ENCODE measurements at places on chromosomes 5 and 9.

DNA sequence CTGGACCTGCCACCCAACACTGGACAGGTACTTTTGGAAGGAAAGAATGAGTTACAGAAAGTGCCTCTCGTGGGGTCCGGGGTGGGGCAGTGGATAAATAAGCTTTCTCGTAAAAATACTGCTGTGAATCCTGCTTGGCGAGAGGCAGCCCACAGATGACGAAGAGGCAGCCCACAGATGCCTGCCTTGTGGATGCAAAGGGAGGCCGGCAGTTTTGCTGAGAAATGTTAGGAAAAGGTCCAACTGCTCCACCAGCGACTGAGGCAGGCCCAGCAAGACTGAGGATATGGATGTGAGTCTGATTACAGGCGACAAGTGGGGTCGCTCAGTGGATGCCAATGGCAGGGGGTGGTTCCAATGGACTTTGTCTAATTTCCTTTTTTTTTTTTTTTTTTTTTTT is 79.1 kb upstream of the PPP1R26 start:
- no peak for DNase-seq

DNA sequence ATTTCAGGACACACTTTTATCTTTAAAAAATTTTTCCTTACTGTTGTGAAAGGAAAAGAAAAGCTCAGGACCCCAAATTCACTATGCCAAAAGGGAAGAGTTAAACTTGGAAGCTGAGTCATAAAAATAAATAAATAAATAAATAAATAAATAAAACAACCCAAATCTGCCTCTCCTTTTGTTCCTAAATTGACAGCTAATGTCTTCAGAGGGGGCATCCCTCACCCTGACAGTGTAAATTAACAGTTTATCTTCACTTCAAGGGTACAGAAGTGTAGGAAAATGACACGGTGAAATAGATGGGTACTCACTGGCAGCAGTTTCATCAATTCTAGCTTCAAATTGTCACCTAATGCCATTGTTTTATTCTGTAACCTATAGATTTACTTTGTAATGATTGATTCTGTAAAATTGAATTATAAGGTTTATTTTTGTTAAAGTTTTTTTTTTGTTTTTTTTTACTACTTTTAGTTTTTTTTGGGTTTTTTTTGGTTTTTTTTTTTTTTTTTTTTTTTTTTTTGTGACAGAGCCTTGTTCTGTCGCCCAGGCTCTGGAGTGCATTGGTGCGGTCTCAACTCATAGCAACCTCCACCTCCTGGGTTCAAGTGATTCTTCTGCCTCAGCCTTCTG is 18.5 kb upstream of the ANXA1 start:
- DNase-seq, result no peak

- no peak for DNase-seq
These were observed 8.7 kb downstream of the SNCB start for GRCh38 chr5:176621661-176622079.

DNA sequence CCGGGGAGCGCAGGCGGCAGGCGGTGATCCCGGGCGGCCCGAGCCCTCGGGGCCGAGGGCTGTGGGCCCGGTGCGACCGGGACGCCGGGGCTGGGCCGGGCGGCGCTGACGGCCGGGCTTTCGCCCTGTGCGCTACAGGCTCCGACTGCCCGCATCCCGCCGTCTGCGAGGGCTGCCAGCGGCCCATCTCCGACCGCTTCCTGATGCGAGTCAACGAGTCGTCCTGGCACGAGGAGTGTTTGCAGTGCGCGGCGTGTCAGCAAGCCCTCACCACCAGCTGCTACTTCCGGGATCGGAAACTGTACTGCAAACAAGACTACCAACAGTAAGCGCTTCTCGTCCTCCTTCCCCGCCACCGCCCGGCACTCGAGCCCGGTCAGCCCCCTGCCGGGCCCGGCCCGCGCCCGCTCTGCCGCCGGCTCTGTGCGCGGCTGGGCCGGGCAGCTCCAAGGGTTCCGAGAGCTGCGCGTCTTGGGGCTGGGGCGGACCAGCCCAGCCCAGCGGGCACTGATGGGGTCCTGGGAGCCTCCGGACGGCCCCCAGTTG is 1.6 kb downstream of the LMX1B start:
- no peak for DNase-seq

DNA sequence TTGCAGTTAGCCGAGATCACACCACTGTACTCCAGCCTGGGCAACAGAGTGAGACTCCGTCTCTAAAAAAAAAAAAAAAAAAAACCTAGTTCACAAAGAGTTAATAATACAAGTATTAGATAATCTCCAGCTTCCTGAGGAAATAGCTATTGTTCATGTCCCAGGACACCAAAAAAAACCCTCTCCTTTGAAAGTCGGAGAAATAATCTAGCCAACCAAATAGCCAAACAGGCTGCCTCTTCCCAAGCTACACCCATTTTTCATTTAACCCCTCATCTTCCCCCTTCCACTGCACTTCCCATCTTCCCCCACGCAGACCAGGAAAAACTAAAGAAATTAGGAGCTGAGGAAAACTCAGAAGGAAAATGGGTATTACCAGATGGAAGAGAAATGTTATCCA is 23.6 kb downstream of the CNOT8 start:
- DNase-seq, result no peak

GRCh38 chr5:75044406-75044805 is 8.0 kb downstream of the GCNT4 start:
- no peak for DNase-seq

- no peak for DNase-seq
These were observed 15.1 kb upstream of the MAN2A1 start for GRCh38 chr5:109674596-109674995.

DNA sequence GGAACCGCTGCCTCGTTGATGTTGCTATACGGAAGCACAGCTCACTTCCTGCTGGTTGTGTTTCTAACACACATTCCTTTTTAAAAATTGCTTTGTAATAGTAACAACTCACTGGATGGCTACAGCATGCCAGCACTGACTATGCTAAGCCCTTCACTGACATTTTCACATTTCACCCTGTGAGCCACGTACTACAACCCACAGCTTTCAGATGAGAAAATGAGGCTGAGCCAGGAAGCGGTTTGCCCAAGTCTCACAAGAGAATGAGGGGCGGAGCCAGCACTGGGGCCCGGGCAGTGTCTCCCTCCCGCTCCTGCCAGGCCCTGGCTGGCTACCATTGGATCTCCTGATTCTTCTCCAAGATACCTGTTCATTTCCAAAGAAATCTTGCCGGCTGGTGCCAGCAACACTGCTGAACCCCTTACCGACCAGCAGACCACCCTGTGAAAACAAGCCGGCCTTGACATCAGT is 38.3 kb downstream of the FAM78A start:
- peak; percentile 67 for DNase-seq

GRCh38 chr5:11084111-11084510 is 323.1 kb upstream of the DAP start:
- no peak for DNase-seq

- no peak for DNase-seq
These were observed 126.1 kb upstream of the RETREG1 start for GRCh38 chr5:16742938-16743337.

DNA sequence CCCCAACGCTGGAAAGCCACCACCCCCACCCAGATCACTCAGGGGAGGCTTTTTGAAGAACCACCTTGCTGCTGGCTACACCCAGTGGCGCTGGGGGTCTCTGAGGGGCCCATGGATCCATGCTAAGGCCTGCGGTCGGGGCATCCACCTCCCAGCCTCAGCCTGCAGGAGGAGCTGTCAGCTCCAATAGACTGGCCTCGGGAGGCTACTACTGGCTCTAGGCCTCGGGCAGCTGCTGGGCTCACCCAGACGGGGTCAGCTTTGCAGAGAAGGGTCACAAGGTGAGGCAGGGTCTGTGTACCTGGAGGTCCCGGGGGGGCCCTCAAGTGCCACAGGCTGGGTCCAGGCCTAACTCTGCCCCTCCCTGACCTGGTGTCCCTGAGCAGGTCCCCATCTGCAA is 193.7 kb downstream of the OLFM1 start:
- no peak for DNase-seq

- DNase-seq, result no peak
These were observed 146.9 kb downstream of the TENT4A start for GRCh38 chr5:6859951-6860638.

- no peak for DNase-seq
These were observed 1.3 kb downstream of the ZNF131 start for GRCh38 chr5:43121913-43122484.

- DNase-seq, result no peak
These were observed 402.7 kb upstream of the TNC start for GRCh38 chr9:115520646-115521045.

DNA sequence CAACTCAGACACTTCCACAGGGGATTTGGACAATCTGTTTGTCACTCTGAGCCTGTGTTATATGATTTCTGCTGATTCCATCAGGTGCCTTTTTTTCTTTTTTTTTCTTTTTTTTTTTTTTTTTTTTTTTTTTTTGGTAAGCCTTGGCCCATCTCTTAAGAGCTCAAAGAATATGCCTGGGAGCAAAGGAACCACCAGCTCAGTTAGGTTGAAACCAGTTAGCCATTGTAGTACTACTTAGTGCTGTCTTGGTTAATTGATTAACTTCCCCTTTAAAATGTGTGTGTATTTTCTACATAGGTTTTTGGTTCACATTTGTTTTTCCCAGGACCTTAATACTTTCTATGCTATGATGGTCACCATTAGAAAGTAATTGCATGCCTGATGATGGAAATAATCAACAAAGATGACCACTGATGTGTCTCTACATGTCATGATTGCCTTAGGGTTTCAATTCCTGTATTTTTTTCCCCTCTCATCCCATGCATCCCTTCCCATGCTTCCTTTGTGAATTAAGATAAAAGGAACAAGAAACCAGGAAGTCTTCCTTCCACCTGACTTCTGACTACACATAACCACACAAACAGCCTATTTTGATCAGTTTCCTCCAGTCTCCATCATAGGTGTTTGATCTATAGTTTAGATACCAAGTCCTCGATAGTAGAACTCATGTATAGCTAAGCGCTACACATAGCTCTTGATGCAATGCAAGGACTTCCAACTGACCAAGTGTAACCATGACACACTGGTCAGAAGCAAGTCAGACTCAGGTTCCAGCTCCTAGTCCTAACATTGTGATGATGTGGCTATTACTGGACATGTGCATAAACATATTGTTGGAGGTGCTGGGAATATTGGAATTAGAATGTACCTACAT is 306.1 kb downstream of the EFNA5 start:
- no peak for DNase-seq

- DNase-seq, result no peak
These were observed 72.9 kb downstream of the SEC61B start for GRCh38 chr9:99294850-99295461.

DNA sequence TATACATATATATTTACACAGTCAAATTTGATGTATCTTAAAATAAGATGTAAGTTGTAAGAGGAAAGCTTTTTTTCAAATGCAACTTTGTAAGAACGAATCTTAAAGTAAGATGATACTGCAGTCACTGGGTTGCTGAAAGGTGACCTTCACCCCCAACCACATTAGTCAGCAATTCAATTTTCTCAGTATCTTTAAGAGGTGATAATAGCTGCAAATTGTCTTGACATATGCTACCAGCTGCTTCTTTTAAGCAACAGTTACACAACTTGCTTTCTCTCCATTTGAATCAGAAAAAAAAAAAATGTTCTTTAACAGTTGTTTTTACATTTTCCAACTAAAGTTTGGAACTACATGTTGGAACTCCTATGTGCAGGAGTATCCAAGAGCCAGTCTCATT is 246.6 kb upstream of the CCNG1 start:
- no peak for DNase-seq

- DNase-seq, result no peak
These were observed 15.4 kb downstream of the LMAN2 start for GRCh38 chr5:177336112-177336511.

GRCh38 chr5:156534085-156534484 is 207.1 kb downstream of the SGCD start:
- no peak for DNase-seq

GRCh38 chr5:146213210-146213826 is 9.9 kb downstream of the RBM27 start:
- no peak for DNase-seq

- peak; percentile 25 for DNase-seq
These were observed 684 bp upstream of the MED7 start for GRCh38 chr5:157143127-157143971.

GRCh38 chr5:88818296-88818695 is 64.7 kb downstream of the MEF2C start:
- no peak for DNase-seq

DNA sequence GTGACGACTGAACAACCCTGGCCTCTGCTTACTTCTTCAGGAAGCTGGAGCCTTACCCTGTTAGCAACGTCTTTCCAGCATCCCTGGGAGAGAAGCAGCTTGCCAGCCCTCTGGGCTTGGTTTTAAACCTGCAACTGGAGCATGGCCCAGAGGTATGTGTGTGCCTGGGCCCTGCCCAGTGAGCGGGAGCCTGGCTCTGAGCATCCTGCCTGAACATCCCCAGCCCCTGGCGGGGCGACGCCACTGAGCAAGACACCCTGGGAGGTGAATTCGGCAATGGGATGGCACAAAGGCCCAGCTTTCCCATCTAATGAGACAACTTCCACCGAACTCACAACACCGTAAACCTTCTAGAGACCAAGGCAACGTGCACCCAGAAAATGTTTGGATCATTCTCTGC is 23.6 kb downstream of the IRX4 start:
- DNase-seq, result no peak

DNA sequence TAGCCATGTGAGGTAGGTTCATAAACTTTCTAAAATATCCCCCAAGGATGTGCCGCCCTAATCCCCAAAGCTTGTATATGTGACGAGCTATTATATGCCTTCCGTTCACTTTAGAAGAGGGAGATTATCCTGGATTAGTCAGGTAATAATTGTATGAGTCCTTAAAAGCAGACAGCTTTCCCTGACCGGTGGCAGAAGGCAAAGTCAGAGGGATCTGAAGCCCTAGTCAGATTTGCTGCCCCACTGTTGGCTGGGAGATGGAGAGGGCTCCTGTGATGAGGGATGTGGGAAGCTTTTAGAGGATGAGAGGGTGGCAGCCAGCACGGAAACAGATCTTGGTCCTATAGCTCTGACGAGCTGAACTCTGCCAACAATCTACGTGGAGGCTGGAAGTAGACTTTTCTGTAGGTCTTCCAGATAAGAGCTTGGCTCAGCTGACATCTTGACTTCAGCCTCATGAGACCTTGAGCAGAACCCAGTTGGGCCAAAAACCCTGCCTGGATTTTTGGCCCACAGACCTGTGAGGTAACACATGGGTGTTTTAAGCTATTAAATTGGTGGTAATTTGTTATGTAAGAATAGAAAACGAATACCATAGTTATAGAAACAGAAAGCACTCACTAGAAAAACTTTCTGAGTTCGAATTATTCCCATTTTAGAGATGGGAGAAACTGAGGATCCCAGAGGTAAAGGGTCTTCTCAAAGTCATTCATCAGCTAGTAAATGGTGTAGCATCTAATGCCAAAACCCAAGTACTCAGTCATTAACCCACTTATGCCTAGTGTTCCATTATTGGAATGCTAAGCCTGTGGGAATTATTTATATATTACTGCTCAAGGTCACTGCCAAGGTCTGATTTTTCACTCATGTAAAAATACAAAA is 48.9 kb downstream of the SH3PXD2B start:
- DNase-seq, result no peak

Data from GM18507 (cell line).